Left hindlimb (tissue), 1 donor: ENCODE measurements at places on chromosomes 4 and X.

- no peak for DNase-seq
Measured at GRCh38 chrX:145178268-145178667, 69.0 kb upstream of the SPANXN1 start.

DNA sequence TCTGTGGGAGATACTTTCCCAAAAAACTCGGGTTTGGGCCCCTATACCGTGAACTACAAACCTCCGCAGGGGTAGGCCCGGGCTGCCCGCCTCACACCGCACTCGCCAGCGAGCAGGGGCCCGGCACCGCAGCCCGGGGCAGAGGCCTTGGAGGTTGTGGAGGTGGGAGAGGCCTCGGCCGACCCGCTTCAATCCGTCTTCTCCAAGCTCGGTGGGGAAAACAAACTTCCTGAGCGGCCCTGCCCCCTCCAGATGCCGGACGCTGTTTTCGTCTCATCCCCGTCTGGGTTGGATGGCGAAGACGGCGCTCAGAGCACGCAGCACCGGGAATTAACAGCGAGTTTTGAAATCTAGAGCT lies 442 bp upstream of the MCUB start:
- no peak for DNase-seq

DNA sequence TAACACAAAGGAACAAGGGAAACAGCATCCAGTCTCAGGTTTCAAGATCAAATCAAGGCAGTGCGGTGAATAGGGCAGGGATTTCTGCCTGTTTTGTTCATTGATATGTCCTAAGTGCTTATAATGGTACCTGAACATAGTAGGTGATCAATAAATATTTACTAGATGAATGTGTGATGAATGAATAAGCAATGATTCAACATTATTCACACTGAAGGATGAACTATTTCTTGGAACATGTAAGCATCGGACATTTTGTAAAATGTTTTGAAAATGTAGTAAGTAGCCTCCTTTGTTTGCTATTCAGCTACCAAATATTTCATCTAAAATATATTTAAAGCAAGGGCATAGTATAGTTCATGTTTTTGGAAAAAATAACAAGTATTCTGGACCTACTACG lies 67.8 kb downstream of the USP38 start:
- no peak for DNase-seq

GRCh38 chrX:97471071-97471470 lies 587.4 kb downstream of the RPA4 start:
- no peak for DNase-seq

- no peak for DNase-seq
Measured at GRCh38 chrX:119482041-119482440, 13.8 kb downstream of the SLC25A5 start.

GRCh38 chrX:28889591-28890090 lies 302.4 kb downstream of the IL1RAPL1 start:
- DNase-seq: no peak

DNA sequence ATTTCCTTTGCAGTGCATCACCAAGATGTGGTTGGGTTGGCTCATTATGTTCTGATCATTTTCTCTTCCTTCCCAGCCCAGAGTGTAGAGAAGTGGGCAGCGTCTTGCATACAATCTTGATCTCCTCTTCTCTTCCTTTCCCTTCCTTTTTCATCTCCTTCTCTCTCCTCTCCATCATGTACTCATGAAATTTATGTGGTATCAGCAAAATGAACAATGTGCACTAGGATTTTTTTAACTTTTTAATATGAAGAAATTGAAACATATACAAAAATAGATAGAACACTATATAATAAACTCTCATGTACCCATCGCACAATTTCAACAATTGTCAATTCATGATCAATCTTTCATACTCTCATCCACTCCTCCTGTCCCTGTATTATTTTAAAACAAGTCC lies 593.5 kb downstream of the BCOR start:
- DNase-seq: no peak

DNA sequence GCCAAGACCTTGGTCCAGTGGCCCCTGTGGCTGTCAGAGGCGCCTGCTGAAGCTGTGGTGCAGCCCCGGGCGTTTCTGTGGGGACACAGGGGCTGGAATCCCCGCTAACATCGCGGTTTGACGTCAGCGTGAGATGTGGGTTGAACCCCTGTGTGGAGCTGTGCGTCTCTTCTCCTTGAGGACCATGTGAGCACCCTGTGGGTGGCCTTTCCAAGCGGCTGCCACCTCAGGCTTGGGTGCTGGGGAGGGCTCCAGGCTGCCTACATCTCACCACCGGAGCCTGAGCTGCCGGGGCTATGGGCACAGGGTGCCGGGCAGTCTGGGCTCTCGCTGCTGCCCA lies 27.7 kb downstream of the UVSSA start:
- DNase-seq: peak; percentile 12

- peak; percentile 98 for DNase-seq
Measured at GRCh38 chr4:705278-706082, at the start of gene PCGF3. PCGF3 (plus strand) TSS chr4:705832; CDS start chr4:733681, 27,849 bp downstream.

- no peak for DNase-seq
Measured at GRCh38 chr4:138205531-138206233, 36.5 kb downstream of the SLC7A11 start.

DNA sequence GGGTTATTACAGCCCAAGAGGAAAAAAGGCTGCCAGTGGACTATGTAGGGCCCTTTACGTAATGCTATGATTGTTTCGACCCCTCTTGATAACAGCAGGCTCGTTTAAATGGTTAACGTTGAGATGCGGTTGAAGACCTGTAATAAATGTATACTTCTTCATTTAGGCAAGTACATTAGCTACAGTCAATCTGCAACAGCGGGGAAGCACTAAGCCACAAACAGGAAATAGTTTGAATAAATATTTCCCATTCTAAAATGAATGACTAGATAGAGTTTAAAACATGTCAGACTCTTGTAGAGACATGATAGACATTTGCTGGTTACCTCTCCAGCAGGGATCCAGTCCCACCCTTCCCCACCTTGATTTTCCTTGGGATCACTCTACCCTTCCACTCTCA lies 38.1 kb upstream of the STIM2 start:
- DNase-seq: no peak

GRCh38 chrX:37754516-37754915 lies 25.3 kb upstream of the CYBB start:
- no peak for DNase-seq

GRCh38 chrX:30831082-30831481 lies 58.0 kb downstream of the TAB3 start:
- no peak for DNase-seq

- DNase-seq: no peak
Measured at GRCh38 chr4:163166041-163166579, 580 bp downstream of the NAF1 start.

DNA sequence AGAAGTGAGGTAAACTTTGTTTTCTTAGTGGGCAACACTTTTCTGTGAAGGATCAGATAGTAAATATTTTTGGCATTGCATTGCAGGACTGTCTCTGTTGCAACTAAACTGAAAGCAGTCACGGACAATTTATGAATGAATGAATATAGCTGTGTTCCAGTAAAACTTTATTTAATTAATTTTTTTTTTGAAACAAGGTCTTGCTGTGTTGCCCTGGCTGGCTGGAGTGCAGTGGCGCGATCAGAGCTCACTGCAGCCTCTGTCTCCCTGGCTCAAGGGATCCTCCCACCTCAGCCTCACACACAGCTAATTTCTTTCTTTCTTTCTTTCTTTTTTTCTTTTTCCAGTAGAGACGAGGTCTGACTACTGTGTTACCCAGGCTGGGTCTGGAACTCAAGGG lies 15.8 kb downstream of the RBM10 start:
- no peak for DNase-seq

DNA sequence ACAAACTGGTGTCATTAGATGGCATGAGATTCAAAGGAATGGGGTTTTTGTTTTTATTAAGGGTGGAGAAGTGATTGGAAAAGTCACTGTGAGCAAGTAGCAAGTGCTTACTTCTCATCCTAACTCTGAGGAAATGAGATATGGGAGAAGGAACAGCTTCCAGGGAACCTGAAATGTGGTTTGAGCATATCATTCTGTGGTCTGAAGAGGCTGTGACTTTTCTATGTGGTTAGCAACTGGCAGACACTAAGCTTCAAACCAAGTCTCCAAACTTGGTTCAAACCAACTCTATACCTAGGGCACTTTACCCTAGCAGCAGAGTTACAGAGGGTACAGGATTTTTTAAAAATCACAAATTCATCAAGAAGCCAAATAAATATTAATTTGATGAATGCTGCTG lies 58.2 kb downstream of the DCLK2 start:
- no peak for DNase-seq

GRCh38 chr4:107037199-107037584 lies 1.1 kb upstream of the DKK2 start:
- peak; percentile 80 for DNase-seq

GRCh38 chr4:33722800-33723516 lies 2521.4 kb downstream of the ARAP2 start:
- no peak for DNase-seq

- DNase-seq: no peak
Measured at GRCh38 chrX:13283512-13283911, 36.3 kb downstream of the ATXN3L start.

- no peak for DNase-seq
Measured at GRCh38 chr4:34534916-34535315, 1709.4 kb downstream of the ARAP2 start.

DNA sequence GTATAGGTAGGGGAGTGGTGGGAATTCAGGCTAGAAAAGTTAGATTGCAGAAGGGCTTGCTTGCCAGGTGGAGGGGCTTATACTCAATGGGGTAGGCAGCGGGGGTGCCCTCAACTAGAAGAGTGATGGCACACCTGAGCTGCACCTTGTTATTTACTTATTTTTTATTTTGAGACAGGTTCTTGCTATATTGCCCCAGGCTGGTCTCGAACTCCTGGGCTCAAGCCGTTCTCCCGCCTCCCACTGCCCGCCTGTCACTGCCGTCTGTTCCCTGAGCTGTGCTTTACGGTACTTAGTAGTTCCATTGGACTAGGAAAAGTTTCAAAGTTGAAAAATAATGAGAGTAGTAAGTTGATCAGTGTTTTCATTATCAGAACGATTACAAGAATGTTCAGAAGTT lies 2.0 kb downstream of the ZFX start:
- DNase-seq: no peak

- no peak for DNase-seq
Measured at GRCh38 chr4:156293657-156294297, 340.1 kb upstream of the CTSO start.

DNA sequence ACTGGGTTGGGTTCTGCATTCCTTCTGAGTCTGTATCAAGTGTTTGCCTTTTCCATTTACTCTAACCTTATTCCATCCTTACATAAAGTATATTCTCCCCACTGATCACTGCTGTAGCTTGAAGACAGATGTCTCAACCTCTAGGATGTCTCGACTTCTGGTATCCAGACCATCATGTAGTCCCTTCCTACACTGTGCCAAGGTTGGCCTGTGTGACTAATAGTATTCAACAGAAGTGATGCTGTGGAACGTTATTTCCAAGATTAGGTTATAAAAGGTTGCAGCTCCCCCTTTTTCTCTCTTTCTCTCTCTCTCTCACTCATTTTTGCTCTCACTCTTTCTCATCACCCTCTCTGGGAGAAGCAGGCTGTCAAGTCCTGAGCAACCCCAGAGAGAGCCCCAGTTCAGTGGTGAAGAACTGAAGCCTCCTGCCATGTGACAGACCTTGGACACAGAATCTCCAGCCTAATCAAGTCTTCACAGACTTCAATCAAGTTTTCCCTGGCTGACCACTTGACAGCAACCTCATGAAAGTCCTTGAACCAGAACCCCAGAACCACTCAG lies 75.4 kb downstream of the PRDM5 start:
- DNase-seq: no peak

- DNase-seq: no peak
Measured at GRCh38 chr4:4425696-4426095, 38.8 kb downstream of the NSG1 start.

- DNase-seq: no peak
Measured at GRCh38 chrX:37485429-37485828, 86.0 kb upstream of the LANCL3 start.

DNA sequence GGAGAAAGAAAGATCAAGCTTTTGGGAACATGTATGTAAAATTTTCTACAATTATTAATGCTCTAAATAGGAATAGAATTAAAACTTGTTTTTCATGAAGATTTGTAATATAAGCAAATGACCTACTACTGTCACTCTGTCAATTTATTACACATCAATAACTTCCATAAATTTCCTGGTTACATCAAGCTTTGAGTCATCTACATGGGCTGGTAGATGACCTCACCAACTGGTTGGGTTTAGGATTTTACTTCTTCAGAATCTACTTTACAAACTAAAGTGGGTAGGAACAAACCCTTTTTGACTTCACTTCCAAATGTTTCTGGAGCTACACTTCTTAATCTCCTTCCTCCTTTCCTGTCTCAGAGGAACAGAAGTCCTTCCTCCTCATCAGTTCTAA lies 12.0 kb upstream of the LRAT start:
- DNase-seq: no peak

DNA sequence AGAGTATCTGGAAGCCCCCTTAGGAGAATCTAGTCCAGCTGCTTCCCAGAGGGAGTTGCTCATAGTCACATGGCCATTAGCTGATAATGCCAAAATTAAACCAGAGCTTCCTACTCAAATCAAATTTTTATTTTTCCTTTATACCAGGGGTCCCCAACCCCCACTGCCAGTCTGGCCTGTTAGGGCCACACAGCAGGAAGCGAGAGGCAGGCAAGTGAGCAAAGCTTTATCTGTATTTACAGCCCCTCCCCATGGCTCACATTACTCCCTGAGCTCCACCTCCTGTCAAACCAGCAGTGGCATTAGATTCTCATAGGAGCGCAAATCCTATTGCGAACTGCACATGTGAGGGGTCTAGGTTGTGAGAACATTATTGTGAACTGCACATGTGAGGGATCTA lies 19.2 kb upstream of the TNIP3 start:
- no peak for DNase-seq

GRCh38 chr4:114296126-114296525 lies 302.5 kb upstream of the UGT8 start:
- no peak for DNase-seq

- DNase-seq: no peak
Measured at GRCh38 chr4:105994061-105994460, 98.8 kb downstream of the NPNT start.

DNA sequence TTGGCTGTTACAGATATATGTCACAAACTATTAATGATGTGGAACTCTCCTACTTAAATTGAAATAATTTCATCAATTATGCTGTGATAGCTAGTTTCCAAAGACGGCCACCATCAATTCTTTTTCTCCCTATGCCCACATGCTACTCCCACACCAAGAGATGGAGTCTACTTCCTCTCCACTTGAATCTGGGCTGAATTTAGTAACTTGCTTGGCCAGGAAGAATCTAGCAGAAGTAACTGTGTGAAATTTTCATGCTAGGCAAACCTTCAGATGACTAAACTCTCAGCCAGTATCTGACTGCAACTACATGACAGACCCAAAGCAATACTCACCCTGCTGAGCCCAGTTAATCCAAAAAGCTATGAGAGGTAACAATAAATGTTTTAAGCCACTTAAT lies 3.2 kb downstream of the SEPSECS start:
- no peak for DNase-seq
